ENCODE measurements at places on chromosomes 5 and 9.

DNA sequence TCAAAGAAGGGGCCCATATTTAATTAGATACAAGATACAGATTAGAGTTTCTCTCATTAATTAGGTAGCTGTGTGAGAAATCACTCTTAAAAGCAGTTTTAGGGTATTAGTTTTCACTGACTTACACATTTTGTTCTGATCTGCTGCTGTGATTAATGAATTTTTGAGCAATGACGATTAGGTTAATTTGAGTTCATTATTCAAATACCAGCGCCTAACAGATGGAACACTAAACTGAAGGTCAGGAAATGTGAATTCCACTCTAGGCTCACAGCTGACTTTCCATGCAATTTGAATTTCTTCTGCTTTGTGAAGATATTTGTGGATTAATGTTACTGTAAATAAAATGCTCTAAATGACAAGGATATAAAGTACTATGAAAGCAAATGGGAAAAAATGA, 380.6 kb downstream of the ADGRV1 start:
- DNase-seq = no peak

DNA sequence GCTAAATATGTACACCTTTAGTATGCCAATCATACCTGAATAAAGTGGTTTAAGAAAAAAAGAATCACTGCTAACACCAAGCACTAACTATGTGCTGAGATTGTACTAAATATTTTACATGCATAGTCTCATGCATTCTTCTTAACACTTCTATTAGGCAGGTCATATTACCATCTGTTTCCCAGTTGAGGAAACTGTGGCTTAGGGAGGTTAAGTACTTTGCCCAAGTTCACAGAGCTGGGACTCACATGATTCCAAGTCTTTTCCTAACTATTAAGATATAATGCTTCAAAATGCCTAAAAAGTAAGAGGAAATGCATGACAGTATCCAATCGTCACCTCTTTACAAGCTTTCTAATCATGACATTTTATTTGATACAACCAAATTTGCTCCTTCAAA, 69.2 kb upstream of the PLPP6 start:
- no peak for DNase-seq

DNA sequence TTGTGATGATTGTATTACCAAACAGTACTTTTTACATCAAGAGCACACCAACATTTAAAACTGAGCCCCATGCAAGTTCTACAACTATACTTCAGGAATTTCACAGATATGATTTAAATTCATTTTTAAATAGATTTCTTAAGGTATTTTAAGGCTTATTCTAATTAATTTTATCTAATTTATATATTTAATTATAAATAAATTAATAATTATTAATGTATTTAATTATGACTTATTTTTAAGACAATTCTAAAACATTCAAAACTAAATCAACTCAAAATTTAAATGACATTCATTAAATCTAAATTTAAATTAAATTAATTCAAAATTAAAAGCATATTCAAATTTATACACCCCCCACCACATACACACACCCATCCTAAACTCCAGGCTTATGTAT, 299.2 kb downstream of the NFIB start:
- no peak for DNase-seq

DNA sequence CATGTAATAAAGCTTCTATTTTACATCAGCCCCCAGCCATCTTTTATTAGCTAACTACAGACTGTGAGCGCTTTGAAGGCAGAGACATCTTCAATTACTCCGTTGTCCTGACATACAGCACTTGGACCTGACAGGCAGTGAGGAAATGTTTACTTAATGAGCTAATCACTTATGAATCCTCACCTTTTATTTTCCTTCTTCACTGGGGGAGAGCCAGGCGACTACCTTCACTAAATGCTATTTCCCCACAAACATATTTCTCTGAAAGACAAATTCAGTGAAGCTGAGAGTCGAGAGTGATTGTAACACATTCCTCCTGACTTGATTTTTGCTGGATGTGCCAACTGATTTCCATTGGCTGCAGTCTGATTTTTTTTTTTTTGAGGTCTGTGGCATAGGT, 192.1 kb upstream of the CLINT1 start:
- no peak for DNase-seq

DNA sequence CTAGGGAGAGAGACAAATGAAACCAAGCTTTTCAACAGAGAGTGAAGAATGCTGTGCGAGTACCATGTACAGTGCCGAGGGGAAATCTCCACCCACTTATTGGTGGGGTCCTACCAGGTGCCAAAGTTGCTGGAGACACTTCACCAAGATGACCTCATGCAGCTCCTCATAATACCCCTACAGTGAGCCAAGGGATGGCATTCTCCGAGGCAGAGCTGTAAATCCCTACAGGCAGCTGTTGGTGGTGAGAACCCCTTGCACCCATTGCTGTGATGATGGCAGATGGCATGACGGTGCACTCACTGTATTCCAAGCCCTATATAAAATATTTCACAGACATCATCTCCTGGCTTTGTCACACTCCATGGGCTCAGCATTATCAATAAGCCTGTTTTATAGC, 464.9 kb downstream of the SPOCK1 start:
- DNase-seq = no peak

DNA sequence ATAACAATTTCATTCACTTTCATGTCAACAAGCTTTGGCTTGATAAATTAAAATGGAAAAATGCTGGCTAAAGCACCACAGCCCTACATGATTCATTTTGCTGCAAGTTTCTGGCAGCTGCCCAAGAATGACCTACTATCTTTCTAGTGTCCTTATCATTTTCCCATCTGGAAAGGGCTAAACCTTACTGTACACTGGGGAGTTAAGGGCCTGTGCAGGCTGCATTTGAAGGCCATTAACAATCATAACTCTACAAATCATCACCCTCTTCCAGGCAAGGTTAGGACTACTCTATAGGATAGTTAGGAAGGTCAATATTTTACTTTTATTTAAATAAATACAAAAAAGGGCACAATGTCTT, 579.7 kb upstream of the ZNF608 start:
- DNase-seq = no peak

GRCh38 chr5:165425594-165425993, 1920.2 kb downstream of the MAT2B start:
- DNase-seq = no peak

- no peak for DNase-seq
Measured at GRCh38 chr9:114745108-114745848, 60.6 kb downstream of the TNFSF15 start.

DNA sequence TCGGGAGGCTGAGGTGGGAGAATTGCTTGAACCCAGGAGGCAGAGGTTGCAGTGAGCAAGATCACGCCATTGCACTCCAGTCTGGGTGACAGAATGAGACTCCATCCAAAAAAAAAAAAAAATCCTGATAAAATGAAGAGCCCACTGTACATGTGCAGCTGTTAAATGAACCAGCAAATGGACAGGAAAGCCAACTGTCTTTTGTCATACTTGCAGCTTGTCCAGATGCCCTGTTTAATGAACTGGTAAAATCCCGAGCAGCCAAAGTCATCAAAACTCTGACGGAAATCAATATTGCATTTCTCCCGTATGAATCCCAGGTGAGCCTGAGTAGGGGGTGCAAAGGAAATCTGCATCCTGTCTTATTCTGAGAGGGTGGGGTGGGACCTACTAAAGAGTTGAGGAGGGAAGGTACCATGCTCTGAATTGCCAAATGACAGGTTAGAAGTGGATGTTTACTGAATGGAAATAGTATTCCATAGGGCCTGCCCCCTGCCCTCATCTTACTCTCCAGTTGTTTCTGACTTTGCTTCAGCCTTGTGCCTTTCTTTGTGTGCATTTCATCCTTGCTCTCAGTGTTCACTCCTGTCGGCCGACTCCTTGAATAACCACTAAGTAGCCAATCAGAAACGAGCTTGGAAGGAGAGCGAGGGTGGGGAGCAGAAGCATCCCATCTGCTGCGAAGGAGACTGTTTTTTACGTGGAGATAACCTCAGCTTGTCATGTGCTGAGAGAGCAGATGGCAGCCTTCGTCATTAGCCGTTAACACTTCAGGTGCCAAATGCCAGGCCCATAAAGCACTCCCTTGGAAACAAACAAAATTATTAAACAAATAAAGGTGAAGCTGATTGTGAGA, 45.7 kb upstream of the CFAP157 start:
- no peak for DNase-seq

- no peak for DNase-seq
Measured at GRCh38 chr5:170715141-170715540, 68.4 kb upstream of the GABRP start.

All from activated CD4-positive, alpha-beta T cell treated with anti-CD3 and anti-CD28 coated beads, Interleukin-2, amount 10 ng/mL, durations not matched to agents 7 days and 5 days (primary cell).